Stimulated activated CD4-positive, alpha-beta T cell treated with anti-CD3 and anti-CD28 coated beads, Interleukin-15, amount 100 ng/mL, for 24 hours (primary cell): ENCODE measurements at places on chromosomes 1 and 21.

- peak; percentile 4 for DNase-seq
Measured at GRCh38 chr21:31766899-31767298, 35.0 kb upstream of the SCAF4 start.

GRCh38 chr1:183480971-183481441, 8.7 kb downstream of the SMG7 start:
- DNase-seq = no peak

DNA sequence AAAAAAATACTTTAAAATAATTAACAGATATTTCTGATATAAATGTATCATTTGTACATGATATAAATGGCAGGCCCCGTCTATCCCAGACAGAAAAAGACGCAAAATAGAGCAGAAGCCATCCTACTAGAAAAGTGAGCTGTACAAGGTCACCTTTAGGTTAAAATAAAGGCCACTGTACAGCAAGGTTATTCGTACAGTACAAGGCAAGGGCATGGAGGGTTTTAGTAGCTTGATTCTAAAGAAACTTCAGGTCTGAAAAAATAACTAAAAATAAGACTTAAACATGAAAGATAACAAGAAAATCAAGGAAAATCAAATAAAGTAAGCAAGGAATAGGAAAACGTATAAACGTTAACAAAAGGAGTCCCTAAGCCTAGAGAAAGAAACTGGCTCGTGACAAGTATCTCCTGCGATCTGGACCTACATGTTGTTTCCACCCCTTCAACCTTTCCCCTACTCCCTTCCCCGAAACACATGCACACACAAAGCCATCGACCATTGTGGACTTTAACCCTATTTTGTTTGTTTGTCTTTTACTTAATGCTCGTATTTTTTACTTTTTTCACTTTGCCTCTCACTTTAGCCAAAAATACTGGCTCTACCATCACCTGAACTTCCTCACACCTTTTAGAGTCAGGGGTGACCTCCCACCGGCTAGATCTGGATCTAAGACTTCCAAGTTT, 26.5 kb upstream of the SLC30A10 start:
- DNase-seq = no peak

DNA sequence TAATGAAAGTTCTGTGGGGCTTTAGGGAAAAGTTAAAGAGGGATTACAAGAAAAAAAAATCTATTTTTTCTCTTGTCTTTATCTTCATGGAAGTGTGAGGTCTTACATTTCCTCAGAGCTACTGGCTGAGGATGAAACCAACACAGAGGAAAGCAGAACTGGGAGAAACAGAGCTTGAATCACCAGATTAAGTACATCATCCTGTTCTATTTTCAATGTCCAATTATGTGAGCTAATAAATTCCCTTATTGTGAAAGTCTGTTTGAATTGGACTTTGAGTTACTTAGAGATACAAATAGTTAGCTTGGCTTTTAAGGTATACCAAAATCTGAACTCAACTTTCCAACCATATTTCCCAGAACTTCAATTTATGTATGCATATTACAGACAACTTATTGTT, 69.2 kb downstream of the LPGAT1 start:
- no peak for DNase-seq

- peak; percentile 33 for DNase-seq
Measured at GRCh38 chr1:8512504-8512903, 194.6 kb downstream of the SLC45A1 start.
